ENCODE measurements at places on chromosomes 2 and 18.

- DNase-seq, result no peak
These were observed 662.2 kb downstream of the XIRP2 start for GRCh38 chr2:167550448-167550847.

GRCh38 chr2:225488743-225489142 lies 89.2 kb downstream of the NYAP2 start:
- DNase-seq, result no peak

DNA sequence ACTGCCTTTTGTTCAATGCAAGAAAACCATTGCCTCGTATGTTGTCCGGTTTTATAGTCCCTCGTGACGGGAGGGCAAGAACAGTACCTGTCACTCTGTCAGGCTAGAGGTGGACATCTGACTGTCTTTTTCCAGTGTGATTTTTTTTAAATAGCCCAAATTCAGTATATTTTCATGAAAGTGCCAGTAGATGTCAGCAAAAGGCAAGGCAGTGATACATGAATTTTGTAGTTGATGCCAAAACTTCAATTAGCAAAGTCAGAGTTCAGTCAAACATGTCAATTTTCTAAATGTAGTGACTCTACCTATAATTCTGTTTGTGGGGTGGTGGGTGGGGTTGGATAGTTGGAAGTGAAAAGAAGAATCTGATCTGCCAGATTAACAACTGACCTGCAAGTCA lies 296.0 kb upstream of the MC4R start:
- DNase-seq, result no peak

DNA sequence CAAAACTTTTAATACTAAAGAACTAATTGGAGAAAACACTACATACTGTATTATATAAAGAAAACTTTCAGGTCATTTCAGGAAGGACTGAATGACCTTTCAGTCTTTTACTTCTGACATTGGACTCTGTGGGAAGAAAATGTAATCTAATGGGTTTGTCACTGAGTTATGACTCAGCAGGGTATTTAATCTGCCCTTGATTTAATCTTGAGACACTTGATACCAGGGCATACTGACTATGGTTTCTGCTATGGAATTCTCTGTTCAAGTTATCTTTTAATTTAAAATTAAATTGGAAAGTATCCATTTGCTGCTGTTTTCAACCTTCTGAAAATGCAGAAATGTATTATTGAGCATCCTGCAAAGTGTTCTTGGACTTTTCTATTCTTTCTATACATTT lies 354.2 kb upstream of the GALNT5 start:
- no peak for DNase-seq

- DNase-seq, result no peak
These were observed 110.5 kb upstream of the AGAP1 start for GRCh38 chr2:235383272-235383843.

- DNase-seq, result no peak
These were observed 48.7 kb downstream of the COA5 start for GRCh38 chr2:98559581-98559980.

DNA sequence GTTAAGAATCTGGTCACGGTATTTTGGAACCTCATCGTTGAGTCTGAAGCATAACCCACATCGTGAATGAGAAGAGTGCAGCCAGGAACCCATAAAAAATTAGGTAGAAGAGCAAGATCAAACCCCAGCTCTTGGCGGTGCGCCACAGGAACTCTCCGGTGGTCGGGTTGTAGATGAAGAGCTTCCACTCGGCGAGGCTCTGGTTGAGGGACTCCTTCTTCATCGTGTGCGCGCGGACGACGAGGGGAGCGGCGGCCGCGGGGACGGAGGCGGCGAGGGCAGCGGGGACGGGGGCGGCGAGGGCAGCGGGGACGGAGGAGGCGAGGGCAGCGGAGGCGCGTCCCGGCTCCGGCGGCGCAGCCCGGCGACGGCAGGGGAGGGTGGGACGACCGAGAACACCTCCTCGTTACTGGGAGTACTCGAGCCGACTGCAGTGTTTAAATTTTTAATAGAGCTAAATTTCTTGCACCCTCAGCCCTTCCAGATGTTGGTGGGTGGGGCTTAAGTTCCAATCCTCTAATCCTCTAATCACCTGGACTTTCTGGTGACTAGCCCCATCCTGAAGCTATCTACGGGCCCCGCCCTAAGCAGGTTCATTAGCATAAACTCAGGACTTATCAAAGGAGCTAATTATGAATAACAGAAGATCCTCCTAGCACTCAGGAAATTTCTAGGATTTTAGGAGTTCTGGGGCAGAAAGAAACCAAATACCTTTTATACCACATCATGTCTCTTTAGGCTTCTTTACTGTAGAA lies 20.4 kb upstream of the PAPOLG start:
- DNase-seq, result peak; percentile 14

DNA sequence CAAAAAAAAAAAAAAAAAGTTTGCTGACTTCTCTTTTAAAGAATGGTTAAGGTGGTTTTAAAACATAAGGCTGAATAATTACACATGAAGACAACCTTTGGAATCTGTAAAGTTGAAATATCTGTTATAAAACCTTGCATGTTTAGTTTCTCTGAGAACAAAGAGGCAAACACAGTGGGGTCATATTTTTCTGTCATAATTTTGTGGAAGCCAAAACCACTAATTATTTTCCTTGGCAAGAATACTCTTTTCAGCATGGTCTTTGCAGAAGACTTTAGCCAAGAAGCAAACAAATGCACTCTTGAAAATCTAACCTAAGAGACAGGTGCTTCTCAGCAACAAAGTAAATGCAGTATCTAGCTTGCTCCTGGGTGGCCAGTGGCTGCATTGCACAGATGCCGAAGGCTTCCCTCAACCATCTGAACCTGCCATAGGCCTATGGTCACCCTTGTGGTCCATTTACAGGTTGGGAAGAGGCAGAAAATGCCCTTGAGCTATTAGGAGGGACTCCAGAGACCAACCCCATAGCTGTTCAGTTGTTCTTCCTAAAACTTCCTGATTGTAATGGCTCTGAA lies 44.8 kb downstream of the ZAP70 start:
- DNase-seq, result no peak

- DNase-seq, result no peak
These were observed 4.7 kb upstream of the KCNK3 start for GRCh38 chr2:26687801-26688200.

GRCh38 chr2:201973305-201973928 lies 60.2 kb upstream of the FZD7 start:
- no peak for DNase-seq

DNA sequence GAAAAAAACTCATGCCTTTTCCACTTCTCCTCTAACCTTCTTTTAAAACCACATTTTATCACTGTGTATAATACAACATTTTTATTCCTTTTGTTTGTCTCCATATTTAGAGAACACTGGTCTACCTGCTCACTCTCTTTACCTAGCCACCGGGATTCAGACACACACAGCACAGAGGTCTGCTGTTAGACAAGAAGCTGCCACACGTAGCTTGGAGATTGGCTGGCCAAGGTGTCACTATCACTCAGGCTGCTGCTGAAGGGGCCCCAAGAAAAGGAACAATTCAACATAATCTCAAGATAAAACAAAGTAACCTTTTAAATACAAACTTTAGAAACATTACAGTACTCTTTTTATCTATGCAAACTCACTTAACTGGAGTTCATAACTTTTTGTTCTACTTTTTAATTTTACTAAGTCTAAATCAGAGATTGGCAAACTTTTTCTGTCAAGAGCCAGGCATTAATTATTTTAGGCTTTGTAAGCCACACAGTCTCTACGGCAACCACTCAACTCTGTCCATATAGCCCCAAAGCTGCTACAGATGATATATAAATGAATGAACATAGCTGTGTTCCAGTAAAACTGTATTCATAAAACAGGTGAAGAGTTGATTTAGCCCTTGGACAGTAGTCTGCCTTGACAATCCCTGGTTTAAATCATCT lies 25.8 kb downstream of the FEZ2 start:
- DNase-seq, result no peak

DNA sequence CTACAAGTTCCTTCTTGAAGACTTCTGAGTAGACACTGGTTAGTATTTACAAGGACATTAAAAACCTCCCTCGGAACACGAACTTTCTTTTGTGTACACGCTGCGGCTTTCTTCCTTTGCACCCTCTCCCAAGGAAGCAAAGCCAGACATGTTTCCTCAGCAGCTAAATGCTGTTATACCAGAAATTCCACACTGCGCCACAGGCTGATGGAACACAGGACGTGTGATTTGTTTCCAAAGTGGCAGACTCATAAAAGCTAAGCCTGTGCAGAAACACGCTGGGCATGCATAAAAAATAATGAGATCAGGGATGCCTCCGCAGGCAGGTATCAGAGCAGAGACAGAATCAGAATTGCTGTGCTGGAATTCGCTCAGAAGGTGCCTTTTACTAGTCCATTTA lies 73.0 kb upstream of the RGPD5 start:
- DNase-seq, result no peak

GRCh38 chr18:48132797-48133655 lies 202.6 kb upstream of the SMAD2 start:
- no peak for DNase-seq
